Cerebellar cortex (tissue), 1 donor: ENCODE measurements at places on chromosomes 12 and 14.

- DNase-seq, result no peak
Measured at GRCh38 chr12:46493150-46493833, 120.7 kb upstream of the SLC38A2 start.

DNA sequence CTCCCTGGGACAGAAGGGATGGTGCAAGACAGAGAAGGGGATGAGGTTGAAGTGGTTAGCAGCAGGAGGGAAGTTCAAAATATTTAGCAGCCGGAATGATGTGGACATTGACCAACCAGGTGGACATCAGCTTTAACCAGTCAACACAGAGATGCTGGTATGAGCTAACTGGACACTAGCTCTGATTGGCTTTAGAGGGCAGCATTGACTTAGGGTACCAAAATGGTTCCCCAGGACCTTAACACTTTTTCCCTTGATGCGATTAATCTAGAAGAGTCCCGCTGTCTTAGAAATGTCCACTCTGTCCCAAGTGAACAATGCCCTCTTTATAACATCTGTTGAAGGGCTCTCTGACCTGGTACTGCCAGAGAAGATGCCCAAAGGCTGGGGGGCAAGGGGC lies 134.0 kb upstream of the GSC start:
- DNase-seq, result no peak

DNA sequence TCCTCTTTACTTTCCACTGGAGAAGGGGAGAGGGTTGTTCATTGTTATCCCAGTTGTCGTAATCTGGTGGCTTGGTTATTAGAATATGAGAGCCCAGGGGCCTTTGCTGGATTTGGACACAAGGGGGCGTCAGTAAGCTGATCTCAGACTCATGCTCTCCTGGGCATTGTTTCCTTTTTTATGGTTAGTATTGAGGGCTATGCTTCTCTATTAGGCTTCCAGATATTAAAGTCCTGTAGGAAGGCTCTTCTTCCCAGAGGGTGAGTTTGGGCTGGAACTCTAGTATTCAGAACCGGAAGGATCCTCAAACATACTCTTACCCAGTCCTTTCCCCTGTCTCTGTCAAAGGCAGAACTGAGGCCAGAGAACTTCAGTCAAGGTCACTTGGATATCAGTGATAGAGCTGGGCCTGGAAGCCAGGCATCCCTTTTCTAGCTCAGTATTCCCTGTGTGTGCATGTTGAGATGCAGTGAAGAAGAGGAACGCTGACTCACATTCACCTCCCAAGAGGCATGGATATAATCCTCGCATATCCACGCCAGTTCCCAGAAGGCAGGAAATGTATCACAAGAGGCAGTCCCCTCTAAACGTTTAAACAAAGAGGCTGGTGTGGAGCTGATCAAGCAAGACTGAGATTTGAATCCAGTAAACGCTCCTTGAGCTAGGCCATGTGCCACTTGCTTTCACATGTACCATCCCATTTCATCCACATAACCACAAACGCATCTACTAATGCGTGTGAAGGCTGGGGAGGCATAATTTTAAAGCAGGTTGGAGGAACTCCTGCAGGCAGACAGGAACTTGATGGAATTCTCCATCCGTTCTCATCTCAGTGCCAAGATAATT lies 41.6 kb downstream of the UBE3B start:
- DNase-seq, result peak; percentile 66

DNA sequence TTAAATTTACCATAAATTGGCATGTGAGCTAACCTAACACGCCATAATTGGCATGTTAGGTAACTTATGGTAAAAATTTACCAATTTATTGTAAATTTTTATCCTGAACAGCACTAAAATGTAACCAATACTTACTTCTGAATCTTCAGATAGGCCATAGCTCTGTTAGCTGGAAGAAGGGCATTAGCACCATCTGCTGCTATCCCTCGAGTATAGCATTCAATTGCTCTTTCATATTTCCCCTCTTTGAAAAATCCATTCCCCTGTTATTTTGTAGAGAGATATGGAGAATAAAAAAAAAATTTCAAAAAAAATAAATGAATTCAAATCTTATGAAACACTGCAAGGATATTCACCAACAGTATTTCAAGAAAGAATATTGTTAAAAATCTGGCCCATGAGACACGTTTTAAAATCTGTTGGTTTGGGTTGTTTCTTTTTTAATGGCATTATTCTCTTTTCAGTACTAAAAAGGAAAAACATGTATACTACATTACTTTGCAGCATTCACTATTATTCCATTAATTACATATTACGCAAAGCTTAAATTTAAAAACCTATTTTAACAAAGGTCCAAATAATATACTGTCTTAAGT lies 19.1 kb downstream of the RPAP3 start:
- peak; percentile 39 for DNase-seq

DNA sequence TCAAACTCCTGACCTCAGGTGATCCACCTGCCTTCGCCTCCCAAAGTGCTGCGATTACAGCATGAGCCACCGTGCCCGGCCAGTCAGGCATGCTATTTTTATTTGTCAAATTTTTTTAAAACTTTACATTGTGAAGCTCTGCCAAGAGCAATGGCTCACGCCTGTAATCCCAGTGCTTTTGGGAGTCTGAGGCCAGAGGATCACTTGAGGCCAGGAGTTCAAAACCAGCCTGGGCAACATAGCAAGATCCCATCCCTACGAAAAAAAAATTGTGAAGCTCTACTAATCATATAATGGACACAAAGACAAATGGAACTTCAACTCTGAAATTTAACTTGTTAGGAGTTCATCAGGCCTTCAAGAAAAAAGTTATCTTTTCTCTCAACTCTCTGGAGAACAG lies 1.9 kb downstream of the R3HDM2 start:
- no peak for DNase-seq
